ENCODE measurements at places on chromosomes 2 and 18.

- no peak for DNase-seq
Observed at GRCh38 chr2:179233626-179234430, 30.8 kb downstream of the SESTD1 start.

- no peak for DNase-seq
Observed at GRCh38 chr2:106956879-106957278, 70.9 kb upstream of the ST6GAL2 start.

DNA sequence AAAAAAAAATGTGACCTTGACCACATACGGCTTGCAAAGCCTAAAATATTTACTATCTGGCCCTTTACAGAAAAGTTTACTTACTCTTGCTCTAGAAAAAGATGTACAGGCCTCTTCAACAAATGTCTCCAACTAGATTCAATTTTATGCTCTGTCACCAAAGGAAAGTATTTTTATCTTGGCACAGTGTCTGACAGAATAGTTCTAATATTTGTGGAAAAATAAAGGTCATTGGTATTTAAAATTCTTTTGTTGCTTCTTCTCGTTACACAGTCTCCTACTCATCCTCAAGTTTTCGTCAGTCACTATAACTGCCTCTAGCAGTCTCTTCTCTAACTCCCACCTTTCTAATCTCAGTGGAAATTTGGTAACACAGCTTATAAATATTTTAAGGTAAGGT, 1.4 kb downstream of the RBKS start:
- no peak for DNase-seq

DNA sequence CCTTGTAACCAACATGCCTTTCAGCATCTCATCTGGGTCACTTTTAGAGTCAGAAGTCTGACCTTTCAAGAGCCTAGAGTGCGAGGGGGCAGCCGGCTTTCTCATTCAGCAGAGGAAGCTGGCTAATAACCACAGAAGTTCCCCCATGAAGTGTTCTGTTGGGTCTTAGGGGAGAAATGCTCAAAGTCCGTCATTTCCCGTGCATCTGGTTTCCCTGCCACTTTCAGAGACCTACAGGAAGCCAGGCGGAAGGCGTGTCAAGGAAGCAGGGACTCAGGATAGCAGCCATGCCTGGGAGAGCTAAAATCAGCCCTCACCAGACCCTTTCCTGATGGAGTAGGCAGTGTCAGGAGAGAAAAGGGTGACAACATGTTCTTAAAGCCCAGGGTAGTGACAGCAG, 301.8 kb upstream of the ID2 start:
- DNase-seq = no peak

- DNase-seq = no peak
Observed at GRCh38 chr18:61975526-61976326, 82.9 kb upstream of the RNF152 start.

- DNase-seq = no peak
Observed at GRCh38 chr2:10919771-10920621, 8.3 kb downstream of the KCNF1 start.

DNA sequence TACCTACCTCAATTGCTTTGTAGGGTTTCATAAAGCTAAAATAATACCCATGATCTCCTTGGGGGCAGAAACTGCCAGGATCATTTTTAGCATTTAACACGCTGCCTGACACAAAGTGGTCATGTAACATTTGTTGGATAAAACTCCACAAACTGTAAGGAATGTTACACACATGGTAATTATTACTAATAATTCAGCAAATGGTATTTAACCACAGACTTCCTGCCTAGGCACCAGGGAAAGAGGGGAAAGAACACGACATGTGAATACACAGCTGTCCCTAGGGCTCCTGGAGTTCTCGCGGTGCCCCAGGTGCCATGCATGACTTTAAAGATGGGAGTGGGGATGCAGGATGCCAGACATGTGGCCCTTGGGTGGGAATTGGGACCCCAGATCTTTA, 43.5 kb downstream of the ASAP2 start:
- no peak for DNase-seq

DNA sequence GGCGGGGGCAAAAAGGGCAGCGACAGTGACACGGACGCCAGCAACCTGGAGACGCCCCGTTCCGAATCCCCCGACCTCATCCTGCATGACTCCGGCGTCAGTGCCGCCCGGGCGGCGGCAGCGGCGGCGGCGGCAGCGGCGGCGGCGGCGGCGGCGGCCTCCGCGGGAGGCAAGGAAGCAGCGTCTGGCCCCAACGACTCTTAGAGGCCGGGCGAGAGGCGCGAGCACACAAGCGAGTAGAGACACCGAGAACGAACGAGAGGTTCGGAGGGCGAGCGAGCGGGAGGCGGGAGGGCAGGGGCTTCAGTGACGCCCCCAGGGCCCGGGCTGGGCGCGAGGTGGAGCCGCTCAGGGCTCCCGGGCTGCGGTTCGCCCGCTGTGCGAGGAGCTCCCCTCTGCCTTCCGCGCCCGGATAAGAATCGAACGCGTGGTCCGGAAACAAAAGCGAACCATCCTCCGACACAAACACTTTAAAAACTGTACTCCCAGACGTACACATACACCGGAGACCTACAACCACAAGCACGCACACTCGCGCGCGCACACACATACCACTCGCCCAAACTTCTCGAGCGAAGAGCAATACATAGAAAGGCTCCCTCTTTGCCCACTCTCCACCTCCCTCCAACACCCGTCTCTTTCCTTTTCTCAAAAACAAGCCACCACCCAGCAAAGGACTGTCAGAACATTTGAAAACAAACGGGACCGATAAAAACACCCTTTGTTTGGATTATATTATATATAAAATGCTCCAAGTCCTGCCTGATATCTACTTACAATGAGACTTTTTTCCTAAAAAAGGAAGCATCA, 2.8 kb downstream of the SP9 start:
- no peak for DNase-seq

DNA sequence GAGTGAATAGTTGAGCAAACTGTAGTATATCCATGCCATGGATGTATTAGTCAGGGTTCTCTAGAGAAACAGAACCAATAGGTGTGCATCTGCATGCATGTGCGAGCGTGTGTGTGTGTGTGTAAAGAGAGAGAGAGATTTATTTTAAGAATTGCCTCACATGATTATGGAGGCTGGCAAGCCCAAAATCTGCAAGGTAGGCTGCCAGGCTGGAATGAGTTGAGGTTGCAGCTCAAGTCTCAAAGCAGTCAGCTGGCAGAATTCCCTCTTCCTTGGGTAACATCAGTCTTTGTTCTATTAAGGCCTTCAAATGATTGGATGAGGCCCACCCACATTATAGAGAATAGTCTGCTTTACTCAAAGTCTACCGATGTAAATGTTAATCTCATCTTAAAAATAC, 187.8 kb downstream of the ANAPC1 start:
- DNase-seq = no peak

DNA sequence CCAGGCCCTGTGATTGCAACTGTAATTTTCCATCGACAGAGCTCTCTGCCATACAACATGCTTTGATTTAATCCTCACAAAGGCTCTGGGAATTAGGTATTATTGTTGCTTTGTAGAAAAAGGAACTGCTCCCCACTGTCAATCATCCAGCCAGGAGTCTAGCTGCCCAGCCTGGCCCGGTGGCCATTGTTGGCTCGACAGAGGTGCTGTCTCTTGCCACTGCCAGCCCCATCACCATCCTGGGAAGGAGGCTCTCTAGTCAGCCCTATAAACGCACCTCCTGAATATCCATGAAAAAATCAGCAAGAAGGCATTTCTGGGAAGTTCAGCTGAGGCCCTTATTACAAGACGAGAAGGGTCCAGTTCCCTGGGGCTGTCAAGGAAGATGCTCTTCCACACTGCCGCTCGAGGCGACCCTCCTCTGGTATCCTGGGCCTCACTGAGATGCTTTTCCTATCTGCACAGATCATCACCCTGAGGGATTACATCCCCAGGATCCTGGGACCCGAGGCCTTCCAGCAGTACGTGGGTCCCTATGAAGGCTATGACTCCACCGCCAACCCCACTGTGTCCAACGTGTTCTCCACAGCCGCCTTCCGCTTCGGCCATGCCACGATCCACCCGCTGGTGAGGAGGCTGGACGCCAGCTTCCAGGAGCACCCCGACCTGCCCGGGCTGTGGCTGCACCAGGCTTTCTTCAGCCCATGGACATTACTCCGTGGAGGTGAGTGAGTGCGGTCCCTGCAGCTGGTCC, 71.0 kb downstream of the TPO start:
- no peak for DNase-seq

Data from stimulated activated CD4-positive, alpha-beta T cell treated with anti-CD3 and anti-CD28 coated beads, Interleukin-15, amount 100 ng/mL, for 1 hour (primary cell).